NCI-H1436 treated with DMSO at 0.1 percent for 48 hours (cell line): ENCODE measurements at places on chromosomes 5 and 9.

DNA sequence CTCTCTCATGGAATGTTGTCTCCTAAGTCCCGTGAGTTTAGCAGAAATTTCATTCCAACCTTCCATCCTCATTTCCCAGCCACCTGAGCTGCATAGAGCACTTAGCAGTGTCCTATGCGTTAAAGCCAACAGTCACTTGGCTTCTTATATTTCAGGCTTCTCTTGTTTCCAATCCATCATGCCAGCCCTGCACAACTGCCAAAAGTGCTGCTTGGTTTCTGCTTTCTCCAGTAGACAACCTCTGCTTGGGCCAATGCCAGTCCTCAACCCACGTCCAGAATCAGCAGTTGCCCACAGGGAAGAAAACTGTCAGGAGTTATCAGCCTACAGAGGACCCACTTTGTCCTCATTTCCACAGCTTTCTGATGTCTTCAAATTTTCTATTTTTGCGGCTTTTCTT lies 42.5 kb downstream of the KCNIP1 start:
- DNase-seq: no peak

DNA sequence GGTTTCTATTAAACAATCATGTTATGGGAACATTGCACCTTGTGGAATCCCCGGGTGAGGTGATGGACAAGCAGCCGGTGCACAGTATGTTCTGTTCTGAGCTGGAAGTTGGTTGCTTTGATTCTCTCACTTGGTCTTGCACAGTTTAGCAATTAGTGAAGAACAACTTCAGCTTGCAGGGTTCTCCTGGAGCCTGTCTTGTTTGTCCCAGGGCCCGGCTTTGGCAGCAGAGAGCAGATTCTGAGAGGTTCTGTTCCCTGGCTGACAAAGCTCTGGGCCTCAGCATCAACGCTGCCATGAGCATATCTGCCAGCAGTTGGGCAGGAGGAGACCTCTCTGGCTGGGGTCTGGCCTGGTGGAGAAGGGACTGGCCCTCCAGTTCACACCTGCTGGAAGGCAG lies 16.9 kb downstream of the GADD45G start:
- no peak for DNase-seq

- no peak for DNase-seq
Observed at GRCh38 chr9:129885018-129885669, 49.9 kb downstream of the USP20 start.

- DNase-seq: no peak
Observed at GRCh38 chr9:124503713-124504529, 3.3 kb downstream of the NR5A1 start.

- no peak for DNase-seq
Observed at GRCh38 chr9:123191260-123191659, 77.1 kb downstream of the STRBP start.

DNA sequence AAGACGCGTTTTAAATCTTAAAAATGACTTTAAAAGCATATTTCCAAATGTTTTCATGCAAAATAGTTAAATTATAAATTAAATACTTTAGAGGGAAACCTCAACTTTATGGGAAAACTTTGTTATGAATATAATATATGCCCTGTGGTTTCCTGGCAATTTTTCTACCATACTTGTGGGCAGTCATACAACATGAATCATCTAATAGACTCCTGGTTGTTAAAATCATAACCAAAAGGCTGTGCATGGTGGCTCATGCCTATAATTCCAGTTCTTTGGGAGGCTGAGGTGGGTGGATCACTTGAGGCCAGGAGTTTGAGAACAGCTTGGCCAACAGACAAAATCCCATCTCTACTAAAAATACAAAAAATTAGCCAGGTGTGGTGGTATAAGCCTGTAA lies 18.2 kb downstream of the ATP10B start:
- no peak for DNase-seq

GRCh38 chr5:30749971-30750370 lies 443.5 kb upstream of the CDH6 start:
- no peak for DNase-seq

DNA sequence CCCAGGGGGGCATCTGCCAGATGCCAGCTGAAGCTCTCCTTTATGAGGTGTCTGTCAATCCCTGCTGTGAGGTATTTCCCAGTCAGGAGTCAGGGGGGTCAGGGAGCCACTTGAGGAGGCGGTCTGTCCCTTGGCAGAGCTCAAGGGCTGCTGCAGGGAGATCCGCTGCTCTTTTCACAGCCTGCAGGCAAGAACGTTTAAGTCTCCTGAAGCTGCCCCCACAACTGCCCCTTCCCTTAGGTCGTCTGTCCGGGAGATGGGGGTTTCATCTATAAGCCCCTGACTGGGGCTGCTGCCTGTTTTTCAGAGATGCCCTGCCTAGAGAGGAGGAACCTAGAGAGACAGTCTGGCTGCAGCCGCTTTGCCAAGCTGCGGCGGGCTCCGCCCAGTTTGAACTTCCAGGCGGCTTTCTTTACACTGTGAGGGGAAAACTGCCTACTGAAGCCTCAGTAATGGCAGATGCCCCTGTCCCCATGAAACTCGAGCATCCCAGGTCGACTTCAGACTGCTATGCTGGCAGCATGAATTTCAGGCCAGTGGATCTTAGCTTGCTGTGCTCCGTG lies 148.3 kb downstream of the RPS23 start:
- no peak for DNase-seq

GRCh38 chr5:111997711-111998110 lies 240.7 kb upstream of the NREP start:
- DNase-seq: no peak

- DNase-seq: no peak
Observed at GRCh38 chr9:36895744-36896260, 138.3 kb downstream of the PAX5 start.

GRCh38 chr5:141001446-141001843 lies 35.2 kb downstream of the PCDHAC2 start:
- DNase-seq: no peak

GRCh38 chr5:74543162-74543995 lies 97.1 kb downstream of the ENC1 start:
- no peak for DNase-seq

DNA sequence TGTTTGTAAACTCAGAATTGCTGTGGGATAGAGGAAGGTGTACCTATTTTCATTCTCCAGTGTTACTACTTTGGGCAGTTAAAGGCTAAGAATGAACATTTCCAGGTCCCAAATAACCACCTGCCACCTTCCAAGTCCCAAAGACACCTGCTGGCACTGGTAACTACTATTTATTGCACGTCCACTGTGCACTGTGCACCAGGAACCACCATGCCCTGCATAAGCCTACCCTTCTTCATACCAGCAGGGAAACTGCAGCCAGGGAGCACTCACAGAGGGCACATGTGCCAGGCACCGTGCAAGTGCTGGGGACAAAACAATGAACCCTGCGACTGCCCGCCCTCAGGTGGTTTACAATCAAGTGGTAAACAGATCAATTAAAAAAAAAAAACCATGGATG lies 34.9 kb downstream of the RAPGEF1 start:
- no peak for DNase-seq

- DNase-seq: no peak
Observed at GRCh38 chr9:17130291-17130690, 4.5 kb upstream of the CNTLN start.

DNA sequence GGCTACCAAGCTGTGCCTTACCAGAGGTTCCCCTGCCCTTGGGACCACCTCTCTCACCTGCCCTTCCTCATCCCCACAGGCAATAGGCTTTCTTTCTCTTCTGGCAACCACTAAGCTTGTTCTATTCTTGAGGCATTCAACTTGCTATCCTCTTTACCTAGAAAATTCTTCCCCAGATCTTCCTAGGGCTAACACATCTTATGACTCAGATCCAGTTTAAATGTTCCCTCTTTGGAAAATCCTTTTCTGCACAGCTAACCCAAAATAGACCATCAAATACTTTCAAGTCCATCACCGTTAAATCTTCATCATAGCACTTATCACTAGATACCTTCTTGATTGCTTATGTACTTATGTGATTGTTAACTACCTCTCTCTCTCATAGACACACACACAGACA lies 93.7 kb downstream of the ENC1 start:
- no peak for DNase-seq
